ENCODE measurements at places on chromosomes 5 and 9. TPM values are rescaled to one million over a fixed set of nuclear protein-coding genes. Genes with fewer than 3 reads are reported as not detected.

DNA sequence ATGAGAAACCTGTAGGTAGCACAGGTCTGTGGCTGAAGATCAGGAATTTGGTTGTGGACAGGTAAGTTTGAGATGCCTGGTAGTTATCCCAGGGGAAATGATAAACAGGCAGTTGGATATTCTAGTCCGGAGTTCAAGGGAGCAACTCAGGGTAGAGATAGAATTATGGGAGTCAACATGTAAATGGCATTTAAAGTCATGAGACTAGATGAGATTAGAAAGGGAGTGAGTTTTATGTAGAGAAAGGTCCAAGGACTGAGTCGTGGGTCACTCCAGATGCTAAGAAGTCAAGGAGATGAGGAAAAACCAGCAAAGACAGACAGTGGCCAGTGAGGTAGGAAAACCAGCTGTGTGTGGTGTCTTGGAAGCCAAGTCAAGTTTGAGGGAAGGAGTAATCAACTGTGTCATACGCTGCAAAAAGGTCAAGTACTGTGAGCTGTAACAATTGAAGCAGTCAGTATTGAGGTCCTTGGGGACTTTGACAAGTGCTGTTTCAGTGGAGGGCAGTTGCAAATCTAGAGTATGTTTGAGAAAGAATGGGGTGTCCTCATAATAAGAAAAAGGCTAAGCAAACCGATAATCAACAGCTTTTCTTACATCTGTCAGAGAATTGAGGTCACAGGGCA lies 18.2 kb downstream of the GNPDA1 start:
- DNase-seq, result no peak

GRCh38 chr9:75027187-75028107 lies 646 bp downstream of the CARNMT1 start:
- peak; percentile 47 for DNase-seq

- DNase-seq, result no peak
Measured at GRCh38 chr9:128049843-128050242, 17.3 kb downstream of the NAIF1 start.

DNA sequence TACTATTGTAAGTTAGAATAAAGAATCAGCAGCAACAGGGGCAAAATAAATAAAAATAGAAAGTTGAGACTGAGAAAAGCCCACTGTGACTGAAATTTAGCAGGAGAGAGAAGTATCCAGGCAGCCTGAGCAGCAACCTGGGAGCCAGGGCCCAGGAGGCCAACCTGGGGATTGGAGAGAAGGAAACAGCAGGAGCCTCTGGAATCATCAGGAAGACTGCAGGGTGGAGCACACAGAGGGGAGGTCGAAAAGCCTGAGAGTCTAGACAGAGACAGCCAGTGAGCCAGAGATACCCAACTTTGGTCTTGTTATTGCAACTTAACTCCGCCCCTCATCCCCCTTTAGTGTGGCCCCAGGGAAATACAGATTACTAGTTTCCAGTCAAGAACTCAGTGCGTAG lies 98.6 kb downstream of the SLC1A3 start:
- no peak for DNase-seq

DNA sequence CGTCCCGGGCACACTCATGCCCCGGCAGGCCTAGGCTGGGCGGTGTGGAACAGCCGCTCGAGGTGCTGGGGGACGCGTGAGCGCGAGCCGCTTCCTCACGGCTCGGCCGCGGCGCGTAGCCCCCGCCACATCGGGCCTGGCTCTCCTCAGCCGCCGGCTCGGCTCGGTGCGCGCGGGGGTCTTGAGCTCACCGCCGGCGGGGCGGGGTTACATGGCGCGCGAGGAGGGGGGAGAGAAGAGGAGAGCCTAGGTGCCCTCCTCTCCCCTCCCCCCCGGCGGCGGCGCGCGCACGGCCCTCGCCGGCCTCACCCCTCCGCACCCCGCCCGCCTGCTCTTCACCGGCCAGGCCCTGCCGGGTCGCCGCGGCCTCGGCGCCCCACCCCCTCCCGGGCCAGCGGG lies 7.7 kb downstream of the RANBP6 start:
- DNase-seq, result peak; percentile 63

DNA sequence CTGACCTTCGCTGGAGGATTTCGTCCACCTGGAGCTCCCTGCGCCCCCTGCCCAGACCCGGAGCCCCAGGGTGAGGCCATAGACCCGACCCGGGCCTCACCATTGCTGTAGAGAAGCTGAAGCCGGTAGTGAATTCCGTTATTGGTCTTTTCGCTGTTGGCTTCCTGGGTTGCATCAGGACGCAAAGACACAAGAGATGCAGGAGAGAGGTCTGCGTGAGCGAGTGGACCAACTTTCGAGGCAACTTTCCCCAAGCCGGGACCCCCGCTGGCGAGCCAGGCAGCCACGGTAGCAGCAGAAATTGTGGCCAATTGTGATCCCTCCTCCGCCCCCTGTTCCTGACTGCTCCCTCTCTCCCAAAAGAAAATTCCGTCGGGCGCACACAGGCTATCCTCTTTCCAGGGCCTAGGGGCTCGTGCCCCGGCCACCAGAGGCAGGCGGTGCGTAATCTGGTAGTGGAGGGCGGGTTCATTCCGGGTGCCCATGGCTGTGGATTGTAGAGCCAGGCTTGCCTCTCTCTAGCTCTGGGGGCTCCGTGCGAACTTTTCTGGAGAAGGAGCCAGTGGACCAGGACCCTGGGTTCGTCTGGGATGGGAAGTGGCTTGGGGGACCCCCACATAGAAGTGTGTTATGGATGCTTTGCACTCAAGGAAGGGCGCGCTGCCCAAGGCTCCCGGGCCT lies 3.3 kb downstream of the EBF1 start:
- DNase-seq, result no peak

DNA sequence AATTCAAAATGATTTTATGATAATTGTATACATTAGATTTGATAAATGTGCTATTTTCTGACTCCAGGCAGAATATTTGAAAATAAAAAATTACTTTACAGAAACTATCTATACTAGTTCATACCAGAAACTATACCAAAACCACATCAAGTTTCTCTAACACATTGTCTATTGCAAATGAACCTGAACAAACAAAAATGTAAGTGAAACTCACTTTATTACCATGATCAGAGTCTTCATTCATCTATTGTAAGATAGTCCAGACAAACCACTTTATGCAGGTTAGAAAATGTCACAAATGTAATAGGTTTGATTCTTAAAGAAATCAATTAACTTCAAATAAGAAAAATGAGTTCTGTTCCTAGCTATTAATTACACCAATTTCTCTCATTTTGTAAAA lies 99.4 kb downstream of the OXCT1 start:
- no peak for DNase-seq

DNA sequence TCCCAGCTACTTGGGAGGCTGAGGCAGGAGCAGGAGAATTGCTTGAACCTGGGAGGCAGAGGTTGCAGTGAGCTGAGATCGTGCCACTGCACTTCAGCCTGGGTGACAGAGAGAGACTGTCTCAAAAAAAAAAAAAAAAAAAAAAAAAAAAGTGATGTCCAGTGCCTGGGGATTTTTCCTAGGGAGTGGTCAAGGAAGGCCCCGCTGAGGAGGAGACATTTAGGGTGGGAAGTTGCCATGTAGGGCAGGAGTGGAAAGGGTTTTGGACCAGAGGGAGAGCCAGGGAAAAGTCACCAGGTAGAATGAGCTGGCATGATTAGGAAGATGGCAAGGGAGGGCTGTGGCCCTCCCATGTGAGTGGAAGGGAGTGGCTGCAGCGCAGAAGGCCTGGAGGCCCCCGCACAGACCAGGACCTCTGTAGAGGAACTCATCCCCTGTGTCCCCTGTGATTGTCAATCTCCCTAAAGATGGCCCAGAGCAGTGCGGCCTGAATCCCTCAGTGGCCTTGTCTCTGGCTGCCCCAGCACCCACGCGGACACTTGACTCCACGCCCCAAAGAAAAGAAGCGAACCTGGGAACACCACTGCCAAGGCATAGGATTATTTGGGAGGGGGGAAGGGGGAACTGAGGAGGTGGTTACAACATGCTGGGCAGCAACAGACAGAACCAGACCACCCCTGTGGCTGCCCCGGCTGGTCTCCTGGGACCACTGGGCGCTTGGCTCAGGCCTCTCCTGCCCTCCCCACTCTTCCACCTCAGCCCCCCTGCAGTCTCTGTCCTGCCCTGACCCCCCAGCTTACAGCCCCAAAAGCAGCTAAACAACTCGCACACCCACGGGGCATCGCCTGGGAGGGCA lies 2.6 kb upstream of the SQSTM1 start:
- no peak for DNase-seq

DNA sequence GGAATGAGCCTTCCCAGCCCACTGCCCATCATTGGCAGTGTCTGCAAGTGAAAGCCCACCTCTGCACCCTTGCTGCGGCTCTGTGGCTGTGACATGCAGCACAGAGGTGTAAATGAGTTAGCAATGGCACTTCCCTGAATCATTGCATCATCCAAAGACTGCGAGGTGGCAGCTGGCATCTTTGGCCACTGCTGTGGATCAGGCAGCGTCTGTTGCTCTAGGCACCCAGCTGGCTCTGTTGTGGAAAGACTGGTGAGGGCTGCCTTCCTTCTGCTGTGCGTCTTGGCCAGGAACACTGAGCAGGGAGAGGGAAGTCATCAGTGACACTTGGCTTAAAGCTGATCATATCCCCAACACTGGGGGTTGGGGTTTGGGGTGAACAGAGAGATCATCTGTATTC lies 64.5 kb downstream of the MFAP3 start:
- DNase-seq, result no peak

GRCh38 chr9:132712753-132713152 lies 42.5 kb downstream of the GTF3C4 start:
- DNase-seq, result no peak

DNA sequence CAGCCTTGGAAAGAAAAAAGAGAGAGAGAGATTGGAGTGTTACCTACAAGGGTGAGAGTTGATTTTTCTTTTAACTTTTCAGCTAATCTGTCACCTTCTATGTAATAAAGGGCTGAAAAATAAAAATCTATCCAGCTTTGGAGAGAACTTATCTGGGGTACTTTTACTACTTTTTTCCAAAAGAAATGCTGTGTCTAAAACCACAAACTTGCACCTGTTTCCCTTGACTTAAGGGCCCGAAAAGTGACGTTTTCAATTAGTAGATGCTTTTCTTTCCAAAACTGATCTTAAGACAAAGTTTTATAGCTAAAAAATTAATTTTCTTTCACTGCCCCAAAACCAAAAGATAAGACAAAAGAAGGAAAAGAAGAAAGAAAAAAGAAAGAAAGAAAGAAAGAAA lies 48.8 kb downstream of the SMIM23 start:
- DNase-seq, result no peak

GRCh38 chr9:111610149-111610548 lies 10.7 kb upstream of the PTGR1 start:
- no peak for DNase-seq

DNA sequence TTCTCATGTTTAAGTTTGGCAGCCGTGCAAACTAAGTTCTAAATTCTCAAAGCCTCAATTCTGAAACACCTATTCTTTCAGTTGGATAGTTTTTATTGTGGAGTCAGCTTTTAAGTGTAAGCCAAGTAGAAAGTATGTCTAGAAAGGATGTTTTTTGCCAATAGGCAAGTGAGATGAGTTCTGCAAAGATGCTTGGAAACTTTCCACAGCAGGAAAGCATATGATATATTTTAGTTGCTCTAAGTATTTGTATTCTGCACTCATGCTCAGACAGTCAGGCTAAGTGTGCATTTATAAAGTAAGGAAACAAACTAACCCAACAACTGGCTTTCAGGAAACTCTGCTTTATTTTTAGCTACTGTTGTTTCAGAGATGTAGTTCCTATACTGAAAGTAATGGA lies 67.3 kb upstream of the CDH18 start:
- no peak for DNase-seq

DNA sequence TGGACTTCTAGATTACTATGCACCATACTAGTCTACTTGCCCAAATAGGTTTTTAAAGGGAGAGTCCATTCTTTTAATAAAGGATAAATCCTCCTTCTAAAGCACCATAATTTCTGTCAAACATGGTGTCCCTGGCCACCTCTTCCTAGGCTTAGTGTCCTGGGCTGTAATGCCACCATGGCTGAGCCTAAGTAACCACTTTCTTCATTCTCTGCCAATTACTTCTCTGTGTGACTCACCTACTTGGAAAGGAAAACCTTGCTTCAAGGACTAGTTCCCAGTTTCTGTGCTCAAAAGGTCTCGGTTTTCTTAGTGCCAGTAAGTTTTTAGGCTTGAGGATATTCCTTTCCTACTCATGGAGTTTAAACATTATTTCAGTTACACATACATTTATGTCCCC lies 273.4 kb downstream of the DENND1A start:
- DNase-seq, result peak; percentile 67

GRCh38 chr5:36602704-36603321 lies 3.6 kb upstream of the SLC1A3 start:
- no peak for DNase-seq

- no peak for DNase-seq
Measured at GRCh38 chr5:51488803-51489642, 105.8 kb downstream of the ISL1 start.

DNA sequence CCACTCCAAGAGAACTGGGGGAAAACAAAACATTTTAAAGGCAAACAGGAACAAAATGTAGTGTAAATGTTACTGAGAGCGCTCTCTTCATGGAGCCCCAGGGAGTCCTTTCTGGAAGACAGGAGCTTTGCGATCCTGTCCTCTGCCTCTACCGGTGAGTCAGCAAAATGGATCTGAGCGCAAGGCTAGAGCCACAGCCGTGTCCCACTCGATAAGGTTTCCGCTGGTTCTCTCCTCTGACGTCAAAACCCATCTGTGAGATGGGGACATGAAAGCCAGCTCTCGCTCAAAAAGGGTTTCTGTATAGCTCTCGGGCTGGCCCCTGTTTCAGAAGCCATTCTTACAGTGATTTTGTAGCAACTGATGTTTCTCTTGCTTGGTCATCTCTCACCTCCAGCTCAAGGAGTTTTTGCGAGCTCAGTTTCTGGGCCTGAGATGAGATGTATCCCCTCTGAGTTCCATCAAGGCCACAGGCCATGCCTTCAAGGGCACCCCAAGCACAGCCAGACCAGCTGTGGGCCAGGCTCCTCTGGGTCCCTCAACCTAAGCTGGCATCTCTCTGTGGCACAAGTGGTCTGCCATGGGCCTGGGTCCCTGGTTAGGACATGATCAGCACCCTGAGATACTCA lies 101.6 kb downstream of the FSTL4 start:
- no peak for DNase-seq

DNA sequence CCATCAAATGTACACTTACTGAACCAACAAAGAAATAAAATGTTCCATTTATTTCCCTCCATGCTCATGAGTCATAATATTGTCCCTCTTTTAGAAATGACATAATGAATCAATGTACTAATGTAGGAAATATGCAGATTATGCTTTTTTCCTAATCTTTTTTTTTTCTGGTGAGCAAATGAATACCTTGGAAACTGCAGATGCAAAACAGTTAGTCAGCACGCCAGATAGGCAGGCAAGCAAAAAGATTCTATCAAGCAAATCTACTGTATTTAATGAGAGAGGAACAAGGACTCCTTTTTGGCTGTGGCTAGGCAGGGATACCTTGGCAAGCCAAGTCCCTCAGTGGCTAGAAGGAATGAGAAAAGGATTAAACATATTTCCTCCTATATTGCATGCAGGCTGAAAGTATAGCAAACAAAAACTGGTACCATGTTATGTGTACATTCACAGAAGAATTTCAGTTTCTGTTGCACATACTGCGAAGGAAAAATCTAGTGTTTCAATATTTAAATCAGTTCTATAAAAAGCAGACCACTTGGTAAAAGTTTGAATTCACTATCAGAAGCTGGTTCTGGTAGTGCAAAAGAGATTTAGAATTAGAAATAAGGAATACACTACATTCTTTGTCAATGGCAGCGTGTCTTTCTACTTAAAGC lies 605.4 kb downstream of the TLE1 start:
- DNase-seq, result peak; percentile 55

Gene CD180
- total RNA-seq, result not detected

Gene KIAA1958
- 3.0 TPM for total RNA-seq

Gene GFI1B
- total RNA-seq, result not detected

Gene IRX1
- not detected for total RNA-seq

Measured in fibroblast of lung (primary cell).